Thymus (tissue), 14 donors: ENCODE measurements at places on chromosomes 11 and 22. TPM values are rescaled to one million over a fixed set of nuclear protein-coding genes. Genes with fewer than 3 reads are reported as not detected.
A peak's percentile ranks its signal among the peaks of the same experiment; 100 is the strongest.

DNA sequence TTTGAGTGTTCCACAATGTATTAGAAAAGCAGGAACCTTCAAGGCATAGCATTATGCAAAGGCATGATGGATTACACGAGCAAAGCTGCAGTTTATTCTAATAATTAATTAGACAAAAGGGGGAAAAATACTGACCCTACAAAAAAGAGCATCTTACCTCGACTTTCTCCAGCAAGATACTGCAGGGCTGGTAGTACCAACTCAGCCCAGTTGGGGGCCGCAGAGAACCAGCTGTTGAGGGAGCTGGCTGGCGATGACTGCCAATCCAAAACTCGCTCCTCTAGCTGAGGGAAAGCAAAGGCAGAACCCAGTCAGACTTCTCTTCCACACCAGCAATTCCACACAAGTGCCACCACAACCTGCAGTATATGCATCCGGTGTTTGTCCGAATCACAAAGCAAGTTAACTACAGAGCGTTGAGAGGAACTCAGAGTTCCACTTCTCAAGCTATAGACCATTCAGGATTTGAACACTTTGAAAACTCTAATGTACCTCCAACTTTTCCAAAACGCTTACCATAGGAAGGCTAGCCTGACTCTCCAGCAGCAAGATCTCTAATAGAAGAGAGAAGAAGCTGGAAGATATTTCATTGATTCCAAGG, 13.7 kb downstream of the NFRKB start:
- DNase-seq, result no peak

Gene CYTH4
- polyA plus RNA-seq, result 54.6 TPM

GRCh38 chr11:34194576-34195335, 89.3 kb downstream of the NAT10 start:
- DNase-seq, result no peak

DNA sequence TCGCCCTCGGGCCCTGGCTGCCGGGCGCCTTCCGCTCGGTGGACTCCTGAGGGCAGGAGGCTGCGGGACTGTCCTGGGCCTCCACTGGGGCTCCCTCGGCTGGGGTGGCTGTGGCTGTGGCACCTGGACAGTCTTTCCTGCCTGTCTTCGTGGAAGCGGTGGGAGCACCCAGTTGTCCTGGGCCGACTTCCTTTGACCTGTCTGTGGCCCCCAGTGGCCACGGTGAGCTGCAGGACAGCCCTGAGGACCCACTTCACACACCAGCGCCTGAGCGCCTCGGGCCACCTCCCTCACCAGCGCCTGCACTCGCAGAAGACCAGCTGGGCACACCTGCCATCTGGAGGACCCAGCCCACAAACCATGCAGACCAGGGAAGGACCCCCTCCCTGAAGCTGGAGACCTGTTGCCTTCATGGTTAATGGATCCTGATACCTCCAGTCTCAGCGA, 1.8 kb upstream of the EPS8L2 start:
- DNase-seq, result no peak

DNA sequence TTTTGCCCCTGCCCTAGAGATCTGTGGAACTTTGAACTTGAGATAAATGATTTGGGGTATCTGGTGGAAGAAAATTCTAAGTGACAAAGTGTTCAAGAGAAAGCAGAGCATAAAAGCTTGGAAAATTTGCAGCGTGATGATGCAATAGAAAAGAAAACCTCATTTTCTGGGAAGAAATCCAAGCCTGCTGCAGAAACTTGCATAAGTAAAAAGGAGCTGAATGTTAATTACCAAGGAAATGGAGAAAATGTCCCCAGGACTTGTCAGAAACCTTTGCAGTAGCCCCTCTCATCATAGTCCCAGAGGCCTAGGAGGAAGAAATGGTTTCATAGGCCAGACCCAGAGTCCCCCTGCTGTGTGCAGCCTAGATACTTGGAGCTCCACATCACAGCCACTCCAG, 686.9 kb downstream of the FAM181B start:
- DNase-seq, result no peak

DNA sequence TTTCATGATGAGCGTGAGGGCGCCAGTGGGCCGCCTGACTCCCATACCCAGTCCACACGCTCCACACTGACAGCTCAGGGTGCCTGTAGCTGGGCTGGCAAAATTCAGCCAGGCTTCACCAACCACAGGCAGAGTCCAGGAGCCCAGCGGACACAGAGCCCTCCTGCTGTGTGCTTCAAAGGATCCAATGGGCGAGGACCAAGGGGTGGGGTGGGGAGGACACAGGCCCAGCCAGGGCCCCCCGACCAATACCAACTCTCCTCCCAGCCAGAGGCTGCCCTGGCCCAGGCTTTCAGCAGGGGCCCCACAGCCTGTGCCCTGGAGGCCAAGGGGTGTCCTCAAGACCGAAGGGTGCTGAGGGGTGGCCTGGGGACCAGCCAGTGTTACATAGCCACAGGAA, 336.1 kb downstream of the CTTN start:
- DNase-seq, result no peak

Gene OR52A1
- not detected for polyA plus RNA-seq

DNA sequence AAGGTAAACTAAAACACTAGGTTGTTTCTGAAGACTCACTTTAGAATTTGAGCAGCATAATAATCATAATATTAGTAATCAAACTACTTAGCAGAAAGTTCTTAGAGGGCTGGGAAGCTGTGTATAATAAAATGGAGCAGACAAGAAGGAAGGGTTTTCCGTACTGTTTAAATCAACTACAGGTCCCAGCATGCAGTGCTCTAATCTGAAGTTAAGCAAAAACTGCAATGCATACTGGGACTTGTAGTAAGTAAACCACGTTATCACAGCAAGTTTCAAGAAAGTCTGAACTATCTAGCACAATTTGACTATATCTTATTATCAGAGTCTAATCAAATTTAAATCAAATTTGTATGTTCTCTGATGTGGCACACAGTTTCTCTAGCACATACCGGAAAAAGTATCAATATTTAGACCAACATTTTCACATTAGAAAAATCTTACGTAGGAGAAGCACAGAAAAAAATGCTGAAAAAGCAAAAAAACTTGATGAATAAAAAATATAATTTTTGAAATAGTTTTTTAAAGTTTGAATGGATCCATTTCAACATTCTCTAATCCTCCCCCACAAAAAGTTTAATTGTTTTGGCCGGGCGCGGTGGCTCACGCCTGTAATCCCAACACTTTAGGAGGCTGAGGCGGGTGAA, 8.2 kb downstream of the PHF21A start:
- peak; percentile 71 for DNase-seq

Gene P2RY6
- 2.9 TPM for polyA plus RNA-seq
